HTR-8/SVneo (cell line): ENCODE measurements at places on chromosomes 6 and 20.

- peak; percentile 26 for DNase-seq
Observed at GRCh38 chr6:99334526-99335127, 14.8 kb downstream of the FAXC start.

DNA sequence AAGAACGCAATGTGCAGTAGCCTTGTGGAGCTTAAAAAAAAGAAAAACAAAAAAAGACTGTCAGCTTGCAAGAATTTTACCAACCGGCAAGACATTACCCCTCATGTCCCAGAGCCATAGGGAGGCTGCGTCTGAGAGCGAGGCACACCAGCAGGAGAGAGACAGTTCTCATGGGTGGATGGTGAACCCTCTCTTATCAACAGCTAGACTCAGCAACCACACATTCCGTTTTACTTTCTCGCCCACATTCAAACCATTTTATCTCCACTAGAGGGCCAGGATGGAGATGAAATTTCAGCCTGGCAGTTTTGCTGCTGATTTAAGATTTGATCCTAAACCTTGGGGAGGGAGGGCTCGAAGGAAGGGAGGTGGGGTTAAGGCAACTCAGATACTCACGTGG lies 247.0 kb downstream of the ATXN1 start:
- peak; percentile 71 for DNase-seq

DNA sequence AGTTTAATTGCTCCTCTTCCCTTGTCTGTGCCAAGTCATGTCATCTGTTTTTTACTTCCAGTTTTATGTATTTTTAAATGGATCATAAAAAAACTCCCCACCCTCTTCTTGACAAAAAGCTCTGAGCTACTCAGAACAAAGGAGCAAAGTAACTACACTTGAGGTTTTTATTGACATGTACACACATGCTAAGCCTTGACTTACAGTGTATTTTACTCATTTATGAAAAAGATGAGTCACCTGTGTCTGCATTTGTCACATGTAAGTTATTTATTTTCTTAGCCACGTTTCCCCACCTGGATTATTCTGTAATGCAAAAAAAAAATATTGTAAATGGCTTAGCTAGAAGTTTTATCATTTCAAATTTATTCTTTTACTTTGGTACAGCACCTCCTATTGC lies 628.8 kb upstream of the SLC35B3 start:
- no peak for DNase-seq

DNA sequence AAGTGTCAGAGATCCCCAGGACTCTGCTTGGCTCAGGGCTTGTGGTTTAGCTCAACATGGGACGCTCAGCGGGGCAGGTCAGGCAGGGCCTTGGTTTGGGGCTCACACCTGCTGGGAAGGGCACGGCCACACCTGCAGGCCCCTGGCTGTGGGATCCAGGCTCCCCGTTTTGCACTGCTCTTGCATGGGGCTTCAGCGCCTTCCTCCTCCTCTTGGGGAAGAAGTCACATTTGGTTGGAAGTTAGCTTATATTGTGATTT lies 378.3 kb downstream of the CDH4 start:
- no peak for DNase-seq

DNA sequence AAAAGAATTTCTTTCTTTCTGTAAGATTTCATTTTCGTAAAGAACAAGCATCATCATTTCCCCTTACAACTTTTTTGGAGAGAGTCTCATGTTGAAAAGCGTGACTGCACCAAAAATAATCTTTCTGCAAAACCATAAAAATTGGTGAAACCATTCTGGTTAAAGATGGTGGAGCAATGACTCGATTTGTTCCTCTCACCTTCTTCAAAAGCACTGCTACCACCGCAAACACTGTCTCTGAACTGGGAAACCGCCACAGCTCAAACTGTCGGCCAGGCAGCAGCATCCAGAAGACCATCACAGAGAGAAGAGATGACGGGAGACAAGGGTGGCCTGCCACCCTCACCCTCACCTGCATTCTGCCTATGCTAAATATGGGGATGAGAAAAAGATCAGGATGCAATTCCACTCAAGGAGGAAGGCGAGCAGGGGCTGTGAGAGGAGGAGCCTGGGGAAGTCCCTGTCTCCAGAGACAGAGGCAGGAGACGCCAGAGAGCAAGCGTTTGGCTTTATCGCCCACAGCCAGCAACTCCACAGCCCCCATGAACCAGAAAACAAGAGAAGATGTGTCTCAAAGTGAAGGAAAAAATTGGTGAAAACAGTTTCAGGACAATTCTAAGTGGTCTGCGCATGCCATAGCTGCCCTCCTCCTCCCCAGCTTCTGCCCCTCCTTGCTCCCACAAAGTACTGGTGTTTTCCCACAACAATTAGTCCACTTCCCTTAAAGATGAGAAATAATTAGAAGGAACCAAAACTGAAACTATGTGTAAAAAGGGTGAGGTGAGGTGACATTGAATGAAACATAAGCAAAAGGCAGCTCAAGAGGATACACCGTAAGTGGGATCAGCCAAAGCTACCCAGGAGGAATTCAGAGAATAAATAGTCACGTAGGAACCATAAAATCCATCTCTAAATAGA lies 255.5 kb downstream of the KIF16B start:
- DNase-seq, result no peak

DNA sequence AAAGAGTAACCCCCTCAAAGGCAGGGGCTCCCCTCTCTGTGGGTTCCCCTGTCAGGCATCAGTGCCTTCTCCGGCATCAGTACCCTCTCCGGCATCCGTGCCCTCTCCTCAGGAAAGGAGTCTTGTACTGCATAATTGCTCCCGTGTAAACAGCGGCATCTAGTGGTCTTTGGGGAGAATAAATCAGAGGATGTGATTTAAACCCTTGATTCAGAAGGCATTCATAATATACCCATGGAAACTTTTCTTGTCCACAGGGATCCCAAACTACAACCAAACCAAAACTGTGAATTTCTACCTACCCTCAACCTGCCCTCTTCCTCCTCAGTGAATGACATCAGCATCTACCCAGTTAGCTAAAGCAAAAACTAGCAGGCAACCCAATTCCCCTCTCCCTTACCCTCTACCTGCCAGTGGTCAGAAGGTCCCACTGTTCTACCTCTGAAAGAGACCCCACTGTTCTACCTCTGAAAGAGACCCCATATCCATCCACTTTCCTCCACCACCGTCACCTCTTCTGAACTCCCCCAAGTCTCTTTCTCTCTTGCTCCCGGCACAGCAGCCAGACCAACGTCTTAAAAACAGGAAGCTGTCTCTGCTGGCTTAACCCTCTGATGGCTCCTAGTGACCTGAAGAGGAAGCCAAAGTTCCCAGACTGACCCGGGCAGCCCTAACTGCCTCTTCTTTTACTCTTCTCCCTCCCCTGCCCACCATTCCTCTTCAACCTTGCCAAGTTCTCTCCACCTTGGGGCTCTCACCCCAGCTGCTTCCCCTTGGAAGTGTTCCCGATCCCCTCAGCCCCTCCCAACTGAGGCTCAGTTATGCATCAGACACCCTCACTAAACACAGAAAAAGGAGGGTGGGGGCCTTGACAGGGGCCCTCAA lies 27.2 kb downstream of the UBE2V1 start:
- peak; percentile 96 for DNase-seq

- DNase-seq, result no peak
Observed at GRCh38 chr6:27650620-27651370, 177.9 kb upstream of the ZNF184 start.

DNA sequence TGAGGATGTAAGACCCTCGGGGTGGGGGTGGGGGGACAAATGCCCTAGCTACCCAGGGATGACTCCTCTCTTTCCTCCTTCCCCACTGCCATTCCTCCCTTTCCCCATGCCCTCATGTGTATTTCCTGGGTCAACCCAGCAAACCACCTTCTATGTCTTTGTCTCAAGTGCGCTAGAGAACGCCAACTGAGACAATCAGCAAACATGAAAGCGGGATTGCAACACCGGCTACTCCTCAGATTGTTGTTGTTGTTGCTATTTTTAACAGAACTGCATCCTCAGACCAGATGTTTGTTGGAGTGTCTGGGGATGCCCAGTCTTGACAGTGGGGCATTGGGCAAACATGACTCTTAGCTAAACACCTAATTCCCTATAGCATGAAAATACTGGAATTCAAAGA lies 39.3 kb upstream of the HIVEP1 start:
- DNase-seq, result no peak

DNA sequence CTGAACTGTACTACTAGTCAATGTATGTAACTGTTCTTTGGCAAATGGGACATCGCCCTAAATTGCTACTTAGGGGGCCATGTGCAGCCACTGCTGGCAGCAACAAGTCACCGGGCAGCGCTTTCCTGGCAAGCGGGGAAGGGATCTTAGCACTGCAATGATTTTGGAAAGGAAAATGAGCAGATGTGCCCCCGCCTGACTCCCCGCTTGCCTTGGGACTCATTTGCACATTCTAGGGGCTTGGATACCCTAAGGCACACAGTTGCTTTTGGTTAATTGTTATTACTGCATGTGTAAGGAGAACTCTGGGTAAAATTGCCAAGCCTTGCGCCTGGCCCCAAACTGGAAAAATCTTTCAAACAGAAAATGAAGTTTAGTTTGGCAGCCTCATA lies 32.2 kb downstream of the CD83 start:
- no peak for DNase-seq
